ENCODE measurements at places on chromosomes 5 and 9.

- DNase-seq = no peak
These were observed 42.6 kb upstream of the OSMR start for GRCh38 chr5:38803246-38803645.

DNA sequence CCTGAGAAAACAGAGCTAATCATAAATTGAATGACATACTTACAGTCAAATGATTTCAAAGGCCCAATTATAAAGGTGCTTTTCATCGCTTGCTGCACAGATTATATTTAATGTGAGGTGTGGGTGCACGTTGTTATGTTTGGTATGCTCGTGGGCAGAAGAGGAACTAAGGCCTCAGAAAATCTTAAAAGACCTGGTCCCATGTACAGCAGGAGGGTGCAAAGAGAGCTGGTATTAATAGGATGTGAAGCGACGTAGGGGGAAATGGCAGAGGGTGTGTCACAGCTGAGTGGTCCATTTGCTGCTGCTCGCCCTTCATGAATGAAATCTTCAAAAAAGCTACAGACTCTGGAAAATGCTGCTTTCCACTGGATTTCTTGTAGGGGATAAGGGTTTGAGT lies 40.5 kb upstream of the IFNK start:
- DNase-seq = no peak

GRCh38 chr5:67591491-67591890 lies 394.9 kb upstream of the CD180 start:
- peak; percentile 78 for DNase-seq

DNA sequence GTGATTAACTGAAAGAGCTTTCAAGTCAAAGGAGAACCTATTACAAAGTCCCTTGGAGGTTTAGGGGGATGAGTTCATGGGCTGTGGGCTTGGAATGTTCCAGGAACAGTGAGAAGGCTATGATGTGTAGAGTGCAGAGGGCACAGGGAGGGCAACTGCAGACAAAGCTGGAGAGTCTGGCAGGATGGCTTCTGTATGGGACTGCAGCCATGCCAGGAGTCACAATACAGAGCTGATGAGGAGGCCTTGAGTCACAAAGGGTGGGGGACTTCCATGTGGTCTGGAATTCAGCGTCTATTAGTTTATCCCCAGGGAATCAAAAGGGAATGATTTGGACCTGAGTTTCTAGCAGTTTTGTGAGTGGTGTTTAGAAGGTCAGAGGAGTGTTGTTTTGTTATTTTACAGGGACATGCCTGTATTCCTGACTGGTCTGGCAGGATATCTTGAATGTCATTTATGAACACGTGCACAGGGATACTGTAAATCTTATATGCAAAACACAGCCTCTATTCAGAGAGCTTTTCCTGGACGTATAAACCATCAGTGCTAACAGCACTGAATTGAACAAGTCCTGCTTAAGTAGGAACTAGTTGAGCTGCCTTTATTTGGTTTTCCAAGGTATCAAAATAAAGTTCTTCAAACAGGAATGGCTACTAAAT lies 14.3 kb upstream of the TEK start:
- no peak for DNase-seq

All from NCI-H1694 (cell line).